Kidney (tissue), 22 donors: ENCODE measurements at places on chromosomes 1 and 21. TPM values are rescaled to one million over a fixed set of nuclear protein-coding genes. Genes with fewer than 3 reads are reported as not detected.

DNA sequence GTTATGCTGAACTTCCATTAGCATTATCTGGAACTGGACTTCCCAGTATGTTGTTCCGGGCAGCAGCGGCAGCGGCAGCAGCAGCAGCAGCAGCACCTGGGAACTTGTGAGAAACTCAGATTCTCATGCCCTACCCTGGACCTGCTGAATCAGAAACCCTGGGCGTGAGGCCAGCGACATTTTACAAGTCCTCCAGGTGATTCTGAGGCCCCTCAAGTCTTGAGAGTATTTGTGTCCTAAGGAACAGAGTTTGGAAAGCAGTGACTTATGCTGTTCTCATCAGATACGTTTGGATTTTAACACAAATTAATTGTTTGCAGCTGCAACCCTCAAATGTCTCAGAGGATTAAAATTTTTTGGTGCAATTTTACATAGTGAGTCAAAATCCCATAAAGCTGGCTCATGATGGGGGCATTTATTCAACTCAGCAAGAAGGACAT, 157.2 kb upstream of the KAZN start:
- no peak for DNase-seq

DNA sequence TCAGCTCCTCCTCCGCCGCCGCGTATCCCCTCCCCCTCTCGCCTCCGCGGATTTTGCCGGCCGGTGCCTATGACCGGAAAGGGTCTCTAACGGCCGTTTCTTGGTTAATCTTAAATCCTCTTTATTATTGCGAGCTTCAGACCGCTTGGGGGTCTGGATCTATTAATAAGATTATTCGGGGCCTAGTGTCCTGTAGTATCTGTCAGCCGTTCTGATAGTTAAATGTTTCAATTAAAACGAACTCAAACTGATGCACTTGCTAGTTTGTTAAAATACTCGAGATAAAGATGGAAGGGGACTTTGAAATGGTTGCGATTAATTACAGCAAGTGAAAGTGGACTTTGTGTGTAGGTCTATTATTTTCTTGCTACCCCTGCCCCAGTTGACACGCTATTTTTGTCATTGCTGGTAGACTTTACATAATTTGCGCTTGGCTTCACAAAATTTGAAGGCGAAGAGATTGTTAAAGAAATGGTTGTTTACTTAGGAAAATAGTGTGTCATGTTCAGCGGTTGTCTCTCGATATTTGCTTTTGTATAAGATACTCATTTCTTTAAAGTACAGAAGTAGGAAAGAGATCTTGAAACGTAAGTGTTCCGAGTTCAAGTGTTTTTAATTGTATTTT, 779 bp downstream of the SON start:
- peak; percentile 86 for DNase-seq

- no peak for DNase-seq
Measured at GRCh38 chr1:218353656-218354055, 8.5 kb downstream of the TGFB2 start.

GBP6 gene
- polyA plus RNA-seq, result not detected

DNA sequence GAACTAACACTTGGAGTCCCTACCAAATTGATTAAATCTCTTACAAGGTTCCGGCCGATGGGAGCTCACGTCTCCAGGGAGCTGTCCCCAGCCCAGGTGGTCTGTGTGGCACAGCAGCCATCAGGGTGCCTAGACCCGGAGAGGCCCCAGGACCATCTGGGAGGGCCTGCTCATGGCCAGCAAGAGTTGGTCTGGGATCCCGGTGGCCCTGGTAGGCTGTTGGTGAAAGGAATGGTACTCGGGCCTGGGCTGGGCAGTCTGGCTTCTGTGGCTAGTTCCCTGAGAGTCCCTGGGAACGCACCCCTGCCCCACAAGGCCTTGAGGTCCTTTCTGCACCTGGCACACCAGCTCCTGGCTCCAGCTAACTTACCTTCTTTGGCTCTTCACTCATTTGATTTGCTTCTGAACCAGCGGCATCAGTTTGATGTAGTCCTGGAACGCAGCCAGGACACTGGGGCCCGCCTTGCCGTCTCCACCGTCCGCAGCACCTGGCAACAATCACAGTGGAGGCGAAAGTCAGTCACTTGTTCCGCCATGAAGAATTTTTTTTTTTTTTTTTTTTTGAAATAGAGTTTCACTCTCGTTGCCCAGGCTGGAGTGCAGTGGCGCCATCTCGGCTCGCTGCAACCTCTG, 62.5 kb downstream of the SCCPDH start:
- DNase-seq, result no peak

GRCh38 chr1:206001476-206001888, 1.7 kb downstream of the RAB7B start:
- no peak for DNase-seq

HTR1D gene
- not detected for polyA plus RNA-seq

DNA sequence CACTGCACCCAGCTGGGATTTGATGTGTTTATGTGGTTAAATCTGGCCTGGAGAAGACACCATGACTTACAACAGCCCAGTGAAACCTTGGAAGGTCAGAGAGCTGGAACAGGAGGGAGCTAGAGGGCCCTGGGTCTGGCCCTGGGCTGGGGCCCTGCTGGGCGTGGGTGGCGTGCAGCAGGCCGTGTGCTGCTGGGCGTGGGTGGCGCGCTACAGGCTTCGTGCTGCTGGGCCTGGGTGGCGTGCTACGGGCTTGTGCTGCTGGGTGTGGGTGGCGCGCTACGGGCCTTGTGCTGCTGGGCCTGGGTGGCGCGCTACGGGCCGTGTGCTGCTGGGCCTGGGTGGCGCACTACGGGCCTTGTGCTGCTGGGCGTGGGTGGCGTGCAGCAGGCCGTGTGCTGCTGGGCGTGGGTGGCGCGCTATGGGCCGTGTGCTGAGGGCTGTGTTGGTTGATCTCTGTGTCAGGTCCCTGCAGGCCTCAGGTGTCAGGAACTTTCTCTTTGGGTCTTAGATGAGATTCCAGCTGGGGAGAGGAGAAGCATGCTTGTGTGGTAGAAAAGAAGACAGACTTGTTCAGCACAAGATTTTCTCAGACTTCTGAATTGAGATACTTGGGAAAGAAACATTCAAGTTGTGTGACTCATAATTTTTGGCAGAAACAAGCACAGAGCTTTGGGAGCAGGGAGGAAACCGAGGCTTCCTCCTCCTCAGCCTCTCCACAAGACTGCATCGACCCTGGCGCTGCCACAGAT, 66.0 kb downstream of the COL18A1 start:
- DNase-seq, result peak; percentile 38

DNA sequence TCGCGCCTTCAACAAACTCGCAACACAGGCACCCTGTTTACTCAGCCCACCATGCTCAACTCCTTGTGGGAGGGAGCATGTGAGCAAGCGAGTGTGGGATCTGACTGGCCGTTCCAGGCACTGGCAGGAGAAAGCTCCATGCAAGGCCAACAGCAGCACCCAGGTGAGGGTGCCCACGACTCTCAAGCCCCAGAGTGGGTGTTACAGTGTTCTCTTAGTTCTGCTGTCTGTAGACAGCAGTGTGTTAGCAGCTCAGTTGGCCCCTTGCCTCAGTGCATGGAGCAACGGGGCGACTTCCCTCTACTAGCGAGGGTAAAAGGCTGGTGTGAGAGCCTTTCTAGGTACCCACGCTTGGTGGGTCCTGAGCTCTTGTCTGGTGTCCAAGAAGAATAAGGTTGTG, 114.6 kb downstream of the PIGK start:
- DNase-seq, result no peak

GRCh38 chr1:113587475-113587874, 171.8 kb downstream of the PHTF1 start:
- DNase-seq, result no peak

CLDN17 gene
- not detected for polyA plus RNA-seq

DNA sequence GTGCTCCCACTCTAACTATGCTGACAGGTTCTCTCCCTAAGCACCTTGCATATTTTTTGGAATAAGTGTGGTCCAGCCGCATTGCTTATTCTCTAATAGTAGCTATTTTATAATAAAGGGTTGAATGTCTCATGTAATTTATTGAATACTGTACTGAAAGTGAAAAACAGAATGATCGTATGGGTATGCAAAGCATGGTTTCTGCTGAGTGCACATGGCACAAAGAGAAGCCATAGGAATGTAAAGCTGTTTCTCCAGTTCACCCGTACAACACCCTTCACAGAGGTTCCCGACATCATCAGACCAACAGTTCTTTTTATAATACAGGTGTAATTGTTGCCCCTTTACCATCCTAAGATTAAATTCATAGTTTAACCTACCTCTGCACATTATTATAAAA, 8.9 kb upstream of the HAO2 start:
- DNase-seq, result no peak

KRTAP6-2 gene
- polyA plus RNA-seq, result not detected

DNA sequence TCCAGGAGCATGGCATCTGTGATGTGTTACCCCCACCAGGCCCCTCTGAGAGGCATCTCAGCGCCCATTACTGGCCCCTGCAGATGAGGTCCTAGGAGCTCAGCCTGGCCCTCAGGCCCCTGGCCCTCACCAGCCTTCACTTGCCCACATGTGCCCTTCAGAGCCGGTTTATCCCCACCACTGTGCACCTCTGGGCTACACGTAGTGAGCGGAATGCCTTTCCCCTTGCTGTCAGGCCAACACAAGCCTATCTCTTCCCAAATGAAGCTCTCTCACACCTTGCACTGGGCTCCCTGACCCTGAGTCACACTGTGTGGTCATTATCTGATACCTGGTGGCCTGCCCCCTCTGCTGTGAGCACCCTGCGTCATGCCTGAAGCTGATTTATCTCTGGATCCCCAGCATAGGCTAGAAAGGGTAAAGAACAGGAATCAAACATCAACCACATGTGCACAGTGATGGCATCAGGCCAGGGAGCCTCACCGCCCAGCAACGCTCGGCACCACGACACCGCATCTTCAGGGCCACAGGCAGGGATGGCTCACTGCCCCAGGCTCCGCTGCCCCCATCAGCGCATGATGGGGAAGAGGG, 49.1 kb downstream of the GLIS1 start:
- DNase-seq, result no peak

PPIE gene
- 52.0 TPM for polyA plus RNA-seq

DNA sequence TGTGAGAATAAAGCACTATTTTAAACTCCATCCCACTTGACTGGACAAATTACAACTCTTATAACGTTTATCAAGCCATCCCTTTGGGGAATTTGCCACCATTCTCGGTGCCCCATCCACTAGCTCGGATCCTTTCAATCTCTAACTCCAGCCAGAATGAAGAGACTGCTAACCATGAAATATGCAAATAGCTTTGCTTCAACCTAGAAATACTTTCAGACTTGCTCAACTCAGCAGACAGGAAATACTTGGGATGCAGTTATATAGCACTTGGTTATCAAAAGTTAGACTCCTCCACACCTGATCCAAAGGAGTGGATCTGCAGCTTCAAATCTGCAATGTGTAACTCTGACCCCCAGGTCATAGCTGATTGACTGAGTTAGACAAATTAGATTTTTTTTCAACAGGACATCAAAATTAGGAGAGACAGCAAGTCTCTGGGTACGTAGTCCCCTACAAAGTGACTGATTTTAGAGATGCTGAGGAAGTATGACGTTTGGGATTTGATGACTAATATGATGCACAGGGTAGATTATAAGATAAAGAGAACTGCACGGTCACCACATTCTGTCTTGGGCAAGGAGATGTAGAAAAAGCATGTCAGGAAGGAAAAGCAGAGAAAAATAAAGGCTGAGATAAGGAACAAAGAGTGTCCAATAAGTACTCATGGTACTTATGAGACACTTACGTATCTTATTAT, 496.0 kb downstream of the AGBL4 start:
- DNase-seq, result no peak

GRCh38 chr1:112938210-112938609, 17.8 kb downstream of the SLC16A1 start:
- DNase-seq, result no peak

- no peak for DNase-seq
Measured at GRCh38 chr1:80893115-80893514, 907.6 kb upstream of the ADGRL2 start.

GRCh38 chr21:44028287-44028659, 16.2 kb downstream of the TRAPPC10 start:
- no peak for DNase-seq

PADI3 gene
- not detected for polyA plus RNA-seq

DNA sequence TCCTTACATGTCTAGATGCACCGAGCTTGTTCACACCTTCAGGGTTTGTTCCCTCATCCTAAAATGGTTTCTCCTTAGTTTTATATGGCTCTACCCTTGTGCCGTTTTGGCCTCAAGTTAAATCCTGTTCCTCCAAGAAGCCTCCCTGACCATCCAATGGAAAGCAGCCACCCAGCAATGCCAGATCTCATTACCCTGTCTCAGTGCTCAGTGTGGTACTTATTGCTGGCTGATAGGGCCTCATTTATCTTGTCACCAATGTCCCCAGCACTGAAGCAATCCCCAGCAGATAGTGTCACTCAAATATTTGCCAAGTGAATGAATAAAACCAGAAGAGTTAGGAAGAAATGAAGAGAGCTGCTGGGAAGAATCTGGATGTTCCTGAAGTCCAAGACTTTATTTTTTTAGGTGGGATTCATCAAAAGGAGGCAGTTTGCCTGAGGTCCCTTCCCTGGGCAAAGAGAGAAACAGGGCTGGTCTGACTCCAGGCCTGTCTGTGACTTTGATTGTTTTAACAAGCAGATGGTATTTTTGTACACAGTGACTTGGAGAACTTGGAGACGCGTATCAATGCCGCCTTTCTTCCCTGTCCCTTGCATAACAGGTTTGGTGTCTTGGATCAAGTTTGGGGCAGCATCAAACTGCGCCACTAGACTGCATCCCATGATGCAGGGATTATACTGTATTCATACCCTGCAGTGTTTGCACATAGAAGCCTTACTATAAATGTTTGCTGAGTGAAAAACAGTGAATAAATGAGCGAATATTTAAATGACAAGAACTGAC, 221.2 kb downstream of the DISC1 start:
- no peak for DNase-seq

FAM72D gene
- polyA plus RNA-seq, result 0.24 TPM

CCDC17 gene
- polyA plus RNA-seq, result 1.0 TPM

GRCh38 chr21:46454142-46454541, 4.5 kb upstream of the DIP2A start:
- no peak for DNase-seq

TCP10L gene
- 5.2 TPM for polyA plus RNA-seq

DNAJC28 gene
- 4.6 TPM for polyA plus RNA-seq

- DNase-seq, result no peak
Measured at GRCh38 chr1:207217778-207218511, 103.5 kb upstream of the CD55 start.

SLC6A9 gene
- 2.0 TPM for polyA plus RNA-seq

DNA sequence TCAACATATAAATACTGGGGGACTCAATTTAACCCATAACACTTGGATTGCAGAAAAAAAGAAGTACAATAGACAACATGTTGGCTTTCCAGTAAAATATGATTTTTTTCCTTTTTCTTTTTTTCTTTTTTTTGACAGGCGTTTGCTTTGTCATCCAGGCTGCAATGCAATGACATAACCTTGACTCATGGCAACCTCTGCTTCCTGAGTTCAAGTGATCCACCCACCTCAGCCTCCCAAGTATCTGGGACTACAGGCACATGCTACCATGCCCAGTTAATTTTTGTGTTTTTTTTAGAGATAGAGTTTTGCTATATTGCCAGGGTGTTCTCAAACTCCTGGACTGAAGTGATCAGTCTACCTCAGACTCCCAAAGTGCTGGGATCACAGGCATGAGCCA, 1512.0 kb upstream of the PRMT6 start:
- DNase-seq, result no peak

- DNase-seq, result no peak
Measured at GRCh38 chr1:100320311-100321099, 31.8 kb upstream of the CDC14A start.
